ENCODE measurements at places on chromosomes 1 and 21.

DNA sequence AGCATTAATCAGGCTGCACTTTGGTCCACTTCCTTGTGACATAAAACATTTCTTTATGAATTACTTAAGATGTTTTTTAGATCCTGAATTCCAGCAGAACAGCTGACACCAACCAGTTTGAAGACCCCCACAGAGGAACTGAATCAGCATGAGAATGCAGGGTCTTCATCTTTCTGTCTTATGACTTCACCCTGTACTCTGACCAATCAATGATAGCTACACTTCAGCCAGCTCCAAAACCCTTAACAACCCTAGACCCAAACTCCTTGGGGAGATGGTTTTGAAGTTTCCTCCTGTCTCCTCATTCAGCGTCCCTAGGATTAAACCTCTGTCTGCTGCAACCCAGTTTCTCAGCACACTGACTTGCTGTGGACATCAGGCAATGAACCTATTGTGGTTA, 175.0 kb downstream of the CTH start:
- DNase-seq = no peak

- DNase-seq = no peak
Observed at GRCh38 chr1:165124772-165125171, 231.7 kb downstream of the LMX1A start.

DNA sequence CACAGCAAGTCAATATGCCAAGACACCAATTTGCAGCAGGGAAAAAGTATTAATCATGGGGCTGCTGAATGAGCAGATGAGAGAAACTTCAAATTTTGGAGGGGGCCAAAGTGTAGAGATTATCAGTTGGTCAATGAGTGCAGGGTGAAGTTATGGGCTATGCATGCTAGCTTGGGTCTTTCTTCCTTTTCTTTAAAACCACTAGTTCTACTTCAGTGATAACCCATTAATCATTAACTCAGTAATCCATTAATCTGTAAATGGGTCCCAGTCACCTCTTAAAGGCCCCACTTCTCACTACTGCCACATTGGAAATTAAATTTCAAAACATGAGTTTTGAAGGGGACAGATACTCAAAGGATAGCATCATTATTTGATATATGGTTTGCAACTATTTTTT, 688.6 kb upstream of the ADGRL4 start:
- DNase-seq = no peak

- DNase-seq = no peak
Observed at GRCh38 chr1:151851886-151852285, 1.6 kb downstream of the THEM5 start.

DNA sequence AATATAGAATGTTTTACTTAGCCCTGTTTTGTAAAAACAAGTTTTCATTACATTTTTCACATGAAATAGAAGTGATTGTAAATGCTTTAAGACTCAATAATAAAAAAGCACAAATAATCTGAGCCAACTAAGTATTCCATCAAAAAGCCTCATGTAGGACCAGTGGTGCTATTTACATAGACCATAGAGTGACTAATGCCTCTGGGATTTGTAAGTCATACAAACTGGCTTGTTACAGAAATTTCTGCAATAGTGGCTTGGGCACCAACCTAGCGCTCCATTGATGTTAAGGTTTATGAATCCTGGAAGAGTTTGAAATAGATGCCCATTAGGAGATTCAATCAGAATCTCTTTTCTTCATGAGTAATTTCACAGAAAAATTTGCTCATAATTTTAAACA, 31.9 kb downstream of the ZMYM1 start:
- DNase-seq = peak; percentile 69

- no peak for DNase-seq
Observed at GRCh38 chr21:34910396-34910795, 138.7 kb downstream of the RUNX1 start.

GRCh38 chr21:36992671-36993070, 13.8 kb upstream of the RIPPLY3 start:
- DNase-seq = no peak

GRCh38 chr1:166032572-166033371, 134.0 kb downstream of the FAM78B start:
- no peak for DNase-seq

Data from RKO (cell line).